ENCODE measurements at places on chromosomes 1 and 21.

DNA sequence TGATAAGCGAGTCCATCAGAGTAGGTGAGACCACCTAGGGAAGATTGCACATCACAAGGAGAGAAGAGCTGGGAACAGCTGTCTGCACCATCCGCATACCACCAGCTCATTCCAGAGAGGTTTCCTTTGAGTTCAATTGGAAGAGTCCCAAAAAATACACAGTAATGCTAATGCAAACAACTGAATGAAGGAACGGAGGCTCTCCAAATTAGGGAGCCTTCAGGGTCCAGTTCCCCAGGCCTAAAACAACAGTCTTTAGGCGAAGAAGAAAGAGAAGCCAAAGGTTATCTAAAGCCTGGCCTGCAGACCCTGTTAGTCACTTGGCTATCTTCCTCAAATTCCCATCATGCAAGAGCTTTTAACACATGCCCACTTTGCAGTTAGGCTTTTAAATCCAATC, 246.4 kb downstream of the PBX1 start:
- no peak for DNase-seq

DNA sequence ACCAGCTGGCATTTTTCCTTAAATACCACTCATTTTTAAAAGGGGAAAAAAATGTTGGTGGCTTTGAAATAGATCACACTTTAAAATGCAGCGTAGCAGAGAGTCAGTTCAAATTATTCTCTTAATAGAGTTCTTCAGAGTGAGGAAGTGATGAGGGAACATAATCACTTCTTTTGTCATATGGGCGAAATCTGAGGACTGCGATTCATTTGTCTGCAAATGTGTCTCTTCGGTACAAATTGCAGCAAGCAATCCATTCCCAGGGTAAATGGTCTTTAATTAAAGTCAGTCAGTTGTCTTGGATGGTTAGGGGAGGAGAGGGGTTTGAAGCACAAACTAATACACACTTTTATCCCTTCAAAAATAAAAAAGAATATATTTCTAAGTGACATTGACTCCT, 86.0 kb upstream of the SELENON start:
- DNase-seq = no peak

GRCh38 chr21:40129809-40130208, 262.6 kb downstream of the PCP4 start:
- DNase-seq = no peak

GRCh38 chr1:191984856-191985255, 173.4 kb upstream of the RGS18 start:
- DNase-seq = no peak

GRCh38 chr1:3494321-3495308, 40.1 kb downstream of the ARHGEF16 start:
- DNase-seq = no peak

DNA sequence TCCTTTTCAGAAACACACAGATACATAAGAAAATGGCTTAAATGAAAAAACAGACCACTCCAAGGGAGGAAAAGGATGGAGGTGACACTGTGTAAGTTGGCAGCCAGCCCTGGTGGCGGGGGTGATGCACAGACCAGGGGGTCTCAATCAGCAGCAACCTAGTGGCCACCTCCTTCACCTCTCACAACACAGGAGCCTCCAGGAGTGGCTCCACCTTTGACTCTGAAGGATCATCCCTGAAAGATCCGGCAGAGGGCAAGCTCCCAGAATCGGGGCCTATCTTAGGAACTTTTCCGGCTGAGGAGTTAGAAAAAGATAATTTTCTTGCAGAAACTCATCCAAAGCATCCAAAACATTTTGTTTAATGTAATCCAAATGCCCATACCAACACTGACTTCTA, 51.2 kb upstream of the SMYD2 start:
- DNase-seq = no peak

- no peak for DNase-seq
Measured at GRCh38 chr1:67627336-67627735, 57.7 kb upstream of the GADD45A start.

DNA sequence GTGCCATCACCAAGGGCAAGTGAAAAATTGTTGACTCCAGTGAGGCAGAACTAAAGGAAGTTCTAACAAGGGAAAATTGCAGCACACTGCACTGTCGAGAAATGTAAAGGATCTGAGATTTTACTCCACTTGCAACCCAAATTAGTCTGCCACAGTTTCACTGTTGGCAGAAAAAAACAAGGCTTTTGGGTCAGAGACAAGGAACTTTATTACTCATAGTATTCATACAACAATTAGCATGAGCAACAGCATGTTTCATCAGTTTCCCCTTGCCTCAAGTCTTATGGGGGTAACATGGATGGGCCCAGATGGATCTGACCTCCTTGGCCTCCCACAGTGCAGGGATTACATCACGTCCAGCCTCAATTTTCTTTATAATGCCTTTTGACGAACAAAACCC, 125.3 kb downstream of the LTN1 start:
- DNase-seq = no peak

DNA sequence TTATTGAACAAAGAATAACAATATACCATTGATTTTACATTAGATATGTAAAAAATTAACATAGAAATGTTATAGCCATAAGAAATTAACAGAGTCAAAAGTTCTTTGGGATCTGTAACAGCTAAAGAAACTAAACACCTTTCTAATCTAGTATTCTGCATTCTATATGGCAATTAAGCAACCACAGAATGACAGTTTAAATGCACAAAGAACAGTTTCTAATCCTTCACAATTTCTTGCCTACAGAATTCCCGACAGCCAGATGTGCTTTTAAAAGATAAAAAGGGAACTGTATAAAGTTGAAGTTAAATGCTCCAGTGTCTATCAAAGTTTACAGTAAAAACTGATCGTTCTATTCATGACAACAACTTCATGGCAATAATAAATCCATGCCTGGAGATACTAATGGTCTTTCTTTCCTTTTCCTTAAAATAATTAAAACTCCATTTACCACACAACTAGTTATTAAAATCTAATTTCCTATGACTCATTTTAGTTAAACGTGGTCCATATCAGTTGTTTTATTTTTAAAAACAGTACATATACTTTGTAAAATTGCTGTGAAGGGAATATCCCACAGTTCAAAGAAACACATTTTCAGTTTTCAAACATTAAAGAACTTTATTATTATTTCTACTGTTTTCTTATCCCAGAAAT, 110.2 kb downstream of the EIF4G3 start:
- DNase-seq = no peak

DNA sequence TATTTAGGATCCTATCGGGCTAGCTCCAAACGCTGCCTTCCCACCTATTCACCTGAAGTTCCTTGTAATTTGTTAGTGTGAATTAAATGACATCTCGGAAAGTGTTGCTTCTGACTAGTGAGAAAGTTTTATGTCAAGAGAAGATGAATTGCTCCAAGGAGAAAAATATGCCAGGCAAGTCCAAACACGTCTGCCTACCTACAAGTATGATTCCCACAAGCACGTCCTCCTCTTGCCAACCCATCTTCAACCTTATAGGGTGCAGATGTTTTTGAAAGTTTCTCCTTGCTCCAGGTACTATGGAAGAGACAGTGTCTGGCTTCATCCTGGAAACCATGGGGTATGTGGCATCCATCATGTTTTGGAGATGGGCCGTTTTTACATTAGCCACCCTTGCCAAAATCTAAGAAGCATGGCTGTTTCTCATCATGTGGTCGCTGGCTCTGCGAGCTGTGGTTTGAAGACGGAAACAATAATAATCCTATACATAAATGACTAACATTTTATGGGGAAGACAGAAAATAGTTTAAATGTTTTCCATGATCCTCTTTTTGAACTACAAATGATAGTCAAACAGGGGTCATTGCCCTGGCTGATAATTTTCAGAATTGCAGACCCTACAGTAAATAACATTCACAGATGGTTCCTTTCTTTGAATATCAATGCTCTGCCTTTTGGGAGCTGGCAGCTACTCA, 505.8 kb downstream of the SMYD3 start:
- DNase-seq = no peak
